NCI-H345 (cell line): ENCODE measurements at places on chromosomes 7 and 10.
A peak's percentile ranks its signal among the peaks of the same experiment; 100 is the strongest.

DNA sequence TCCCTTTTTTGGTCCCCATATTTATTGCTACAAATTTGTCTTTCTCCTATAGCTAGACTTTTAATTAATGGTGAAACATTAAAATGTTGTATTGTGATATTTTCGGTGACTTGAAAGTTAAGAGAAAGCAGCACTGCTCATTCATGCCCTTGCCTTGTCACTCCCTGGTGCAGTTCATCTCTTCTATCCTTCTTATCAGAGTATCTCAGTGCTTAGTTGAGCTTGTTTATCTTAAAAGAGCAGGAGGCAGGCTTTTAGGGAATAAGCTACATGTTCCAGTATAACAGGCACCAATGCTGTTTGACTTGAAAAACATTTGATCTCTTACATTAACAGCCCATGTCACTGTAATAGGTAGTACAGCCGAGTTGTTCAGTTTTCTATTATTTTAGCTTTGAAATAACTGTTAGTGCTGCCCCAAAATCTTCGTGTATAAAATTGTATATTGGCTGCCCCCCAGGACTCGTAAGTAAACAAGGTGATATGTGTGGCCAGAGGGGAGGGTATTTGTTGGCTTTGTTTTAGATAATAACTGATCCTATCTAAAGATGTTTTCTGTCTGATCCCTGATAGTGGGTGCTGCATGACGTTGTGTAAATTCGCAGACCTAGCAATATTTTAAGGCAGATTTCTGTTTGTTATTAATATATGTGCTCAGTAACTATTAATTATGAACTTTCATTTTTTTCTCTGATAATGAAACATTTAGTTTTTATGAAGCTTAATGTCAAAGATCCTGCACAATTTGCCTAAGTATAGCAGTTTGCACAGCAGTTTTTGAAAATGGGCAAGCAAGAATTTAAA is 96.5 kb downstream of the BTRC start:
- no peak for DNase-seq

DNA sequence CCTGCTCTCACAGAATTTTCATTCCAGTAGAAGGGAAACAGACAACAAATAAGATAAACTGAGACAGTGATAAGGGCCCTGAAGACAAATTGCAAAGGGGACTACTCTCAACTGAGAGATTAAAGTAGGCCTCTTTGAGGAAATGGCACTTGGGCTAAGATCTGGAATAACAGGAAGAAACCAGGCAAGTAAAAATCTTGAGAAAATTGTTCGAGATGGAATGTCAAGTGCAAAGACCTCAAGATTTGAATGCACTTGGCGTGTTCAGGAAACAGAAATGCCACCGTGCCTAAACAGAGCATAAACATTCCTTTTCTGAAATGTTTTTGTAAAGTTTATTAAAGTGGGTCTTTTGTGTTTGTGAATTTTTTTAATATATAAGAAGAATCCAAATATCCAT is 10.7 kb downstream of the ARMH3 start:
- no peak for DNase-seq

- no peak for DNase-seq
These were observed 16.2 kb upstream of the SPOCK2 start for GRCh38 chr10:72104472-72105097.

DNA sequence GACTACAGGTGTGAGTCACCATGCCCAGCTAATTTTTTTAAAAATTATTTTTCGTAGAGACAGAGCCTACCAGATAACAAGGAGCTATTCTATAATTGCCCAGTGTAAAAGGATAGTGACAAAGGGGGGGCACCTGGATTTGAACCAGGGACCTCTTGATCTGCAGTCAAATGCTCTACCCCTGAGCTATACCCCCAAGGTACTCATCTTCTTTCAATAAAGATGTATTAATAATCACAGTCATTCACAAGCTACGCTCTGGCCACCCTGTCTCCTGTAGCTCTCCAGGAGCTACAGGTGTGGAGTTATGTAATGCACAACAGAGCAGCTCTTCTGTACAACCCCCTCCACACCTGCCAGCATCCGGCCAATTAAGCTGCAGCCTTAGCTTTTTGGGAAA is 83.5 kb downstream of the ZNF777 start:
- DNase-seq, result no peak

- DNase-seq, result peak; percentile 20
These were observed 3.3 kb upstream of the THSD7A start for GRCh38 chr7:11835260-11835659.

DNA sequence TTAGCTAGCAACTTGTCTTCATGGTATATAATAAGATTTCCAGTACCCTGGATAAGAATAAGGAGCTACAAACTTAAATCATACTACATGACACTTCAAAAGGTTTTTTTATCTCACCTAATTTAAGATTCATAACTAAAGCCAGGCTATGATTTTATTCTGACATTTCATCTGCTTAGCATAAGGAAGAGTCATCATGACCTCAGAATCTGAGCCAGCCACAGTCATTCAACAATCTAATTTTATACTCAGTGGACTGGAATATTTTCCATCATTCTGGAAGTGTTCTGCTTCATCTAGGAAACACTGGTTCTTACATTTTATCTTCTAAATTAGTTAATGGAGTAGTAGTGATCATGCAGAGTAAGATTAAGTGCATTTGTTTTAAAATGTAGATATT is 102.1 kb upstream of the KCND2 start:
- DNase-seq, result no peak
